ENCODE measurements at places on chromosomes 2 and 18.

- no peak for DNase-seq
These were observed 44.4 kb upstream of the ATL2 start for GRCh38 chr2:38421274-38422056.

GRCh38 chr2:41966431-41966893 lies 81.4 kb upstream of the PKDCC start:
- no peak for DNase-seq

DNA sequence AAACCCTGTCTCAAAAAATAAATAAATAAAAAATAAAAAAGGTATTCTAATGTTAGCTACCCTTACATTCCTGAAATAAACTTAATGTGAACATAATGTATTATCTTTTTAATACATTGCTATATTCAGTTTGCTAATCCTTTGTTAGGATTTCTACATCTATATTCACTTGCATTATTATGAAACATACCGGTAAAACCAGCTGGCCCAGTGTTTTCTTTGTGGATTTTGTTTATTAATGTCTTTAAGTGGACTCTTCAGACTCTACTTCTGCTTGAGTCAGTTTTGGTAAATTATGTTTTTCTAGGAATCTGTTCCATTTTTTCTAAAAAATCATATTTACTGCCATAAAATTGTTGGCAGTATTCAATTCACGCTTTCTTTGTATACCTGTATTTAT lies 34.5 kb downstream of the PTPN2 start:
- DNase-seq: no peak

DNA sequence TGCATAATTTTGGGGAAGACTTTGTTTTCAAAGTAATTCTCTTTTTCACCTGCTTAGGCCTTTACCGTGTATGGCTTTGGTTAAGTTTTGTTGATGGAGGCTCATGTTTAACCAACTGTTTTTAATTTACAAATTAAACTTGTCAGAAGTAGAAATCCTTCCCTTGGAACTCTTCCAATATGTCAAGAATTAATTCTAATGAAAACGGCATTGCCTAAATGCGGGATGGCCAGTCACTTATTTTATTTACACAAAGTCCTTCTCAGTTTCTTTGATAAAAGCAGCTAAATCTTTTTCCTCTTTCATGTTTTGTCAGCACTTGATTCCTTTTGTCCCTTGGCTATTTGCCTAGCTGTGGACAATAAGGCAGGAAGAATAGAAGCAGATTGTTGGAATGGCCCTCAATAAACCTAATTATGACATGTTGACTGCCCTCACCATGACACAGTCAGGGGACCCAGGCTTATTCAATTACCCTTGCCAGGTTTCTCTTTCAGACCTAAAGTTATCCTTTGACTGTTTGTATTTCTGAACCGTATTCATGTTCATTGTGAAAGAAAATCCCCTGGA lies 26.3 kb downstream of the PAX3 start:
- no peak for DNase-seq

GRCh38 chr2:23639406-23639982 lies 254.5 kb downstream of the KLHL29 start:
- DNase-seq: no peak

- no peak for DNase-seq
These were observed 1.3 kb downstream of the LRRC30 start for GRCh38 chr18:7232218-7232617.

DNA sequence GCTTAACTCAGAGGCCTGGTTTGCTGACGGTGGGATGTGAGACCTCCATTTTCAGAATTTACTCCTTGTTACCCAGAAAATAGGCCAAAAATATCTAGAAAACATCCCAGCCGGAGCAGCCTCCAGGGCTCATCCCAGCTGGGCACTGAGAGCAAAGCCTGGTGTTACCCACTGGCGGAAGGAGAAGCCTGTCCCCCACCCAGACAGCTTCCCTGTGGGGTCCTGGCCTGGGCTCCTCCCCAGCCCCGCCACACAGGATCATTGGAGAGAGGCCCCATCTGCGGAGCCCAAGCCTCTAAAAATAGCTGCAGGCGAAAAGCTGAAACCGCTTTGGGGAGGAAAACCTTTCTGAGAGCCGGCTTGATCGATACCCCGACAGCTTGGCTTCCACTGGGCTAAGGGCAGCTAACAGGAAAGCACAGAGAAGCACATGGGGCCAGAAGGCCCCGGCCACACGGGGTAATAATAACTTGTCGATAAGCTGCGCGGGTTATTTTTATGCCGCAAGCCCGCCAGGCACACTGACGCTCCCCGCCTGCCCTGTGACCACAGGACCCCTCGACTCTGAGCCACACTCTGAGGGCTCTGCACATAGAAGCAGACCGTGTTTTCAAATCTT lies 26.9 kb upstream of the FAHD2A start:
- no peak for DNase-seq

All from activated T-cell treated with anti-CD3 and anti-CD28 coated beads, Interleukin-2, amount 50 U/mL, for 24 hours (primary cell).